H4 (cell line): ENCODE measurements at places on chromosomes 16 and 17. TPM values are rescaled to one million over a fixed set of nuclear protein-coding genes. Genes with fewer than 3 reads are reported as not detected.

DNA sequence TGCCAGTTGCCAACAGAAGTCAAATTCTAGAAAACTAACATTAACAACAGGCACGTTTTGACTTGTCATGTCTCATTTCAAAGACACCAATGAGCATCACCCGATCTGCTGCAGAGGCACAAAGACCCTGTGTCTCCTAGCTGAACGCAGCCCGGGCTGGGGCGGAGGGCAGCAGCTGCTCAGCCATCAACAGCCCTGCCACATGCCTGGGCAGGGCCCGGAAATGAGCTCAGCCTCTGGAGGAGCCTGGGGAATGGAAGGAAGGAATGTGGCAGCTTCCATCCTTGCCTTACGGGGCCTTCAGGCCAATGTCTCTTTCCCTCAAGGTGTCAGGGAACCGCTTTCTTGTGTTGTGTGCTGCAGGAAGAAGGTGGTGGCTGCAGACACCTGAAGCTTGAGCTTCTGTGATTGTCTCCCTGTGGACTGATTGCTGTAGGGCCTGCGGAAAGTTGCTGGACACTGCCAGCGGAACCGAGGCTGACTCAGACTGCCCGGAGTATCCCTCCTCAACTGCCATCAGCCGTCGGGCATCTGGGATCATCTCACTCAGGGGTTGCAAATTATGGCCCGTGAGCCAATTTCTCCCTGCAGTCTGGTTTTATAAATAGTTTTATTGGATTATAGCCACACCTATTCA is 7.3 kb downstream of the CDH13 start:
- DNase-seq = no peak

DNA sequence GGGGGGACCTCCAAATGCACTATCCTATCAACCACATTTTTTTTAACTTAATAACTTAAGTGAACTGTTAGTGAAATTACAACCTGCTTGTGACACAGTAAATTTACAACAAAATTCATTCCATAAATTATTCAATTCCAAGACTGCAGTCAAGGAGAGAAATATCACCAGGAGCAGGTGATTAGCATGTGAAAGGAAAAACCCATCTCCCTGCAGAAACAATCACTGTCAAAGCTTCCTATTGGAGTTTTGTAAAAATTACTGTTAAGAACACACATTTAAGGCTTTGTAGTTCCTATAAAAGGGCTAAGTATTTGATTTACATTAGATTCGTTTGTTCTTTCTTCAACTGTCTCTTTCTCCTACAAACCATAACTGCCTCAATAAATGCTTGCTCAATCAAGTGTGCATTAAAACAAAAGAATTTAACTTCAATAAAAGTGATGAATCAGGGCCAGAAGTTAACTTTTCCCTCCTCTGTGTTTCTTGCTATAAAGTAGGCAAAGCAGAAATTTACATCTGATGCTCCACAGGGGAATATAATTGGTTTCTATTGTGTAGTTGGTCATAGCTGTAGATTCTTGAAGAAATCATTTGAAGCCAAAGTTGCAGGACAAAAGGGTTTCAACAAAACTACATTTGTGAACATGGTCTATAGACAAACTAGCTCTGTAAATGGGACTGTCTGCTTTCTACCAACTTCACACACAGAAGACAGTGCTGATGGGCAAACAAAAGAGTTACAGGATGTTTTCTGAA is 195.1 kb upstream of the PSMD7 start:
- no peak for DNase-seq

GRCh38 chr17:19558946-19559345 is 25.3 kb downstream of the SLC47A1 start:
- DNase-seq = no peak

DNA sequence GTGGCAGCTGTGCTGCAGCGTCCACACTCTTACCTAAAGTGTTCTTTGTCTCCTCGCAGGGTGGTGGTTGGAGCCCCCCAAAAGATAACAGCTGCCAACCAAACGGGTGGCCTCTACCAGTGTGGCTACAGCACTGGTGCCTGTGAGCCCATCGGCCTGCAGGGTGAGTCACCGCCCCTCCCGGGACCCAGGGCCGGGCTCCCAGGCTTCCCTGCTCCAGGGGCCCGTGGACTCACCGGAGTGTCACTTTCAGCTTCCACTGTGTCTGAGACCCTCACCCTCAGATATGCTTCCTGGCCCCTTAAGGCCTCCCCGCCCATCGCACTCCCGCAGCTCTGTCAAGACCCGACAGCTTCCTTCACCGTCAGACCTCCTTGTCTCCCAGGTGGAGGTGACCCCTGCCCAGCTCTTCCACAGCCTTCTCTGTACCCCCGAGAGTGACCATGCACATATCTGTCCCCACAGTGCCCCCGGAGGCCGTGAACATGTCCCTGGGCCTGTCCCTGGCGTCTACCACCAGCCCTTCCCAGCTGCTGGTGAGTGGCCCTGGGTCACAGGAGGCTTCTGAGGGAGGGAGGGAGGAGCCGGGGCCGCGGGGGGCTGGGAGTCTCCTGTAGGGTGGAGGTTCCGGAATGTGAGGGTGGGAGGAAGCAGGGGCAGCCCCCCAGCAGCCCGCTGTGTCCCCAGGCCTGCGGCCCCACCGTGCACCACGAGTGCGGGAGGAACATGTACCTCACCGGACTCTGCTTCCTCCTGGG is 1.8 kb downstream of the ITGAX start:
- DNase-seq = no peak

- DNase-seq = peak; percentile 42
Measured at GRCh38 chr17:82399041-82399441, 19.1 kb upstream of the HEXD start.

GRCh38 chr16:16095646-16096045 is 127.6 kb downstream of the ABCC6 start:
- DNase-seq = no peak

- DNase-seq = no peak
Measured at GRCh38 chr17:65886315-65887245, 305.4 kb downstream of the CEP112 start.

GRCh38 chr16:64297863-64298600 is 823.8 kb downstream of the CDH11 start:
- DNase-seq = no peak

DNA sequence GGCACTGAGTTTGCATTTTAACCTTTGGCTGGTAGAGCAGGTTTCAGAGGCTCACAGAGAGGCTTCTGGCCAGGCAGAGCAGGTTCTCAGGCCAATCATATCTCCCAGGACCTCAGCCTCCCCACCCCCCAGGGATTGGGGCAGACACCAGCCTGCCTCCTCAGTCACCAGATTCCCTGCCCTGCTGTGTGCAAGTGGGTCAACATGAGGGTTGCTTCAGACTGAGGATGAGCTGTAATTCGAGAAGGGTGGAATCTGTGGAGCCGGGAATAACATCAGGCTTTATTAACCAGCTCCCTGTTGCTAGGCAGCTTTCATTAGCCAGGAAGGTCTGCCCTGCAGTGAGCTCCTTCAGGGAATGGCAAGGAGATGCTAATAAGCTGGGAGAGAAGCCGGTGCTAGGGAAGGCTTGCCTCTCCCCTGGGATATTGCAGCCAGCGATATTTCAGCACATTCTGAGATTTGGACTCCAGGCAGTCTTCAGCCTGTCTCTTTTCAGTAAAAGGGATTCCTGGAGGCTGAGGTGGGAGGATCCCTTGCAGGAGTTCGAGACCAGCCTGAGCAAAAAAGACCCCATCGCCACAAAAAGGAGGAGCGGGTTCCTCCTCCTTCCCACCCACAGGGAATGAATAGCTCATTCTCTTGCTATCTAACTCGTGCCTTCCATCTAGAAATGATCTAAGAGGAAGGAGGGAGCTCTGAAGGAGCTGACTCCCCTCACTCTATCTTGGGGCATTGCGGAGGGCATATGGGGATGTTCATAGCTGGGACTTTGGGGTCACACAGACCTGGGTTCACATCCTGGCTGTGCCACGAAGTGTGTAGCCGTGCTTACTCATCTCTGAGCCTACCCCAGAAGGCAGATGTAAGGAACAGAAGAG is 10.7 kb downstream of the SGSM2 start:
- DNase-seq = no peak

- DNase-seq = no peak
Measured at GRCh38 chr16:31461201-31461920, 2.1 kb downstream of the ARMC5 start.

- no peak for DNase-seq
Measured at GRCh38 chr17:4490637-4491061, 8.0 kb upstream of the SPNS2 start.

GRCh38 chr17:35294756-35295155 is 51.9 kb downstream of the SLFN5 start:
- no peak for DNase-seq

- DNase-seq = peak; percentile 59
Measured at GRCh38 chr17:46002311-46002972, 3.4 kb downstream of the STH start.

- DNase-seq = no peak
Measured at GRCh38 chr16:18018376-18018775, 318.2 kb downstream of the NPIPA8 start.

- DNase-seq = no peak
Measured at GRCh38 chr16:3075523-3075915, 10.1 kb downstream of the IL32 start.

GRCh38 chr17:68204736-68205135 is 43.1 kb upstream of the AMZ2 start:
- no peak for DNase-seq

DNA sequence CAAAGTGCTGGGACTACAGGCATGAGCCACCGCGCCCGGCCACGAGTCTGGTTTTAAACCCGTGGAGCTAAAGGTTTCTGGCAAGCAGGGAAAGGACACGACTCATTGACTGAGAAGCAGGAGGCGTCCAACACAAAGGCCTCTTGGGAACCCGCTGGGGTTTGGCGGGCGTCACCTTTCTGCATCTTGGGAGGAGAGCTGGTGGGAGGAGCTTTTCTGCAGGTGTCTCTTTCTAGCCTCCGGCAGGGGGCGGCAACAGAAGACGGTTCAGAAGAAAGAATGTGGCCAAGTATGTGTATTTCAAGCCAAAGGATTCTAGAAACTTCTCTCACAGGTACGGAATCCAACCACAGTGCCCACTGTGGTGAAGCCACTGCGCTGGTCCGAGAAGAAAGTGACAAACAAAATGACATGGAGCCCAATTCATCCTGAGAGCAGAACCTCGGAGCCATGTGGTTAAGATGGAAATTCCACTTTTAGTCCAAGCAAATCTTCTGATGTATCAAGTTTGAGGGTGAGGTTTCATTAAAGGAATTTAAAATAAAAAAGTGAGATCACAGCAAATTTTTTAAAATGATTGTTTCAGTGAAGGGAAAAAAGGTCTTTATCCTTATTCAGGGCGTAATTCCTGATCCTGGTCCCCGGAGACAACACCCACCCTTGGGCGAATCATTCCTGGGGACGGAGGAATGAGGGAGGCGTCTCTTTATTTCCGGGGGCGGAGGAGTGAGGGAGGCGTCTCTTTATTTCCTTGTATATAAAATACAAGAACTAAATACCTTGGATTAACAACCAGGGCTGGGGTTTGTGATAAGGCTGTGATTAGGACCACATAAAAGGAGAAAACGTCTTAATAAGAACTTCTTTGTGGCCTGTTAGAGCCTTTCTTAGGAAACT is 97.6 kb downstream of the MRM3 start:
- DNase-seq = peak; percentile 79

Gene ADAD2
- total RNA-seq = not detected in 2 replicates

Gene SHISA6
- not detected in 2 replicates for total RNA-seq

Gene GCGR
- not detected in 2 replicates for total RNA-seq

Gene ASIC2
- not detected in 2 replicates for total RNA-seq

Gene ALOX12
- total RNA-seq = not detected in 2 replicates
